ENCODE measurements at places on chromosomes 3 and 15. TPM values are rescaled to one million over a fixed set of nuclear protein-coding genes. Genes with fewer than 3 reads are reported as not detected.
A peak's percentile ranks its signal among the peaks of the same experiment; 100 is the strongest.

- no peaks in the 10 kb centered on the region for H3K27me3 ChIP-seq
- H3K4me3 ChIP-seq = no peak overlapping the region
- H3K4me1 ChIP-seq = no peaks in the 10 kb centered on the region
These were observed 82.0 kb downstream of the GPR156 start for GRCh38 chr3:120203016-120203415.

GRCh38 chr15:72999586-72999985 is 52.7 kb upstream of the NEO1 start:
- H3K36me3 ChIP-seq = no peaks in the 10 kb centered on the region
- no peak overlapping the region for H3K4me3 ChIP-seq
- no peak overlapping the region for H3K27ac ChIP-seq
- H3K27me3 ChIP-seq = no peaks in the 10 kb centered on the region

DNA sequence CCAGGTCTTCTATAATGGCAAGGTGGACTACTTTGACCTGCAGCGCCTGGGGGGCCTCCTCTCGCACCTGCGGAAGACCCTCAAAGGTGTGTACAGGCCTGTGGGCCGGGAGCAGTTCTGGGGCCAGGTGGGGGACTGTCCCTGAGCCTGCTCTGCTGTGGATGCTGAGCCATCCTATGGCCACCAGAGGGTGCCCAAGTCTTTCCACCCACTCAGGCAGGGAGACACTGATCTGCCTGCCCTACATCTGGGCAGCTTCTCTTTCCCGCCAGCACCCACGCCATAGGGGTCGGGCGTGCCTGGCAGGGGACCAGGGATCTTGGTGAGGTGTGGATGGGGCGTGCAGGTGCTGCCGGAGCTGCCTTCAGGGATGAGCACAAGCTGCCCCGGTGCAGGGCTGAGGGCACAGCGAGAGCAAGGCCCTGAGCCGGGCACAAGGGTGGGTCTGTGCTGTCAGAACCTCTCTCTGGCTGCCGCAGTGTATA is 14.1 kb downstream of the RNF123 start:
- H3K27me3 ChIP-seq = no peaks in the 10 kb centered on the region
- H3K4me3 ChIP-seq = no peak overlapping the region
- no peaks in the 10 kb centered on the region for H3K4me1 ChIP-seq
- H3K36me3 ChIP-seq = peaks cover 15% of the 10 kb centered on the region
- DNase-seq = peak; percentile 38

SV2B gene
- 17.1 TPM for total RNA-seq

DNA sequence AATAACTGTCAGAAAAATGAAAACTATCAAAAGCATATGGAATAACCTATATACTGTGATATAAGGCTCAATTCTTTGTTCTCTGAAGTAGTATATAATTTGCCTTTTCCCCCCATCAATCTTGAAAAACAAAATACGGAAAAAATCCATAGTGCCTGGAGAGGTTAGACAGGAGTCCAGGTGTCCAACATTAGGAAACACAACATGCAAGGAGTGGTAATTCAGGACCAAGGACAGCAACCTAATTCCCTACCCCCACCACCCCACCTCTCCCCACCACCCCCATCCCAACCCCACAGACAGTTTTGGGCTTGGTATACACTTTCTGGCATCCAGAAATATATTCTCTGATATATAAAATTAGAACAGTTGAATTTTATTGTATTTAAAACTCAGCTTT is 55.1 kb upstream of the SLC25A26 start:
- H3K4me3 ChIP-seq = no peak overlapping the region
- H3K4me1 ChIP-seq = no peaks in the 10 kb centered on the region
- H3K36me3 ChIP-seq = no peaks in the 10 kb centered on the region
- H3K27ac ChIP-seq = no peak overlapping the region
- no peak for DNase-seq

GRCh38 chr3:18127174-18127858 is 297.8 kb downstream of the SATB1 start:
- H3K4me1 ChIP-seq = no peaks in the 10 kb centered on the region
- no peak for DNase-seq
- no peak overlapping the region for H3K4me3 ChIP-seq

GRCh38 chr3:14143271-14144225 is 18.7 kb downstream of the TMEM43 start:
- H3K27me3 ChIP-seq = no peaks in the 10 kb centered on the region
- peak overlapping the region; percentile 39 for H3K4me3 ChIP-seq
- DNase-seq = no peak

- H3K36me3 ChIP-seq = no peaks in the 10 kb centered on the region
- H3K4me1 ChIP-seq = no peaks in the 10 kb centered on the region
- no peak overlapping the region for H3K4me3 ChIP-seq
- no peaks in the 10 kb centered on the region for H3K27me3 ChIP-seq
These were observed 62.0 kb upstream of the CSTA start for GRCh38 chr3:122263058-122263457.

DNA sequence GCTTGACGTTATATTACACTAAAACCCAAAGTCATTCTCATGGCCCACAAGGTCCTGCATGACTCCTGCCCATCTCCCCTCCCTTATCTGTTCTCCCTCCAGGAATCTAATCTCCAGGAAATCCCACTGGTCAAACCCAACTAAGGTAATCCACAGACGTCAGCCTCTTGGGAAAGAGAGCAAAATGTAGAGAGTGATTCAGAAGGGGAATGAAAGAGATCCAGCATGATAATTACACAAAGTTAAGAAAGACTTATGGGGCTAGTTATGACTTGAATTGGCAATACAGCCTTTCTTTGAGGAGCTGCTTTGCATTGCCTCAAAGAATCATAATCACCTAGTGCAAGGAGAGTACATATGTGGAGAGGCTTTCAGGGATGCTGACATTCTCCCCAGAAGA is 137.8 kb upstream of the MYRIP start:
- no peaks in the 10 kb centered on the region for H3K36me3 ChIP-seq
- H3K4me1 ChIP-seq = no peaks in the 10 kb centered on the region
- no peak overlapping the region for H3K27ac ChIP-seq

TGFBR2 gene
- 406 TPM for total RNA-seq
